Activated T-helper 1 cell treated with anti-CD3 and anti-CD28 coated beads, Interleukin-12 subunit alpha, Interleukin-12 subunit beta, Interleukin-2, Interleukin-4 antibody, amounts not matched to agents 30 ng/mL and 10 ng/mL and 1 ng/mL, durations not matched to agents 14 hours and 24 hours and 36 hours (primary cell): ENCODE measurements at places on chromosomes 2 and 18. TPM values are rescaled to one million over a fixed set of nuclear protein-coding genes. Genes with fewer than 3 reads are reported as not detected.

Gene EDAR
- 1.9 and 2.3 TPM in 2 replicates for total RNA-seq

Gene TRAK2
- total RNA-seq, result 24.7 and 28.9 TPM in 2 replicates

Gene ZNF513
- 14.5 and 16.2 TPM in 2 replicates for total RNA-seq

Gene GYPC
- 125 and 130 TPM in 2 replicates for total RNA-seq

Gene ITSN2
- 52.9 and 57.1 TPM in 2 replicates for total RNA-seq
